Kidney epithelial cell (primary cell): ENCODE measurements at places on chromosomes 1 and 21. TPM values are rescaled to one million over a fixed set of nuclear protein-coding genes. Genes with fewer than 3 reads are reported as not detected.

DIO1 gene
- total RNA-seq: not detected in 2 replicates

- no peak for DNase-seq
Measured at GRCh38 chr1:198636391-198636790, 2.4 kb upstream of the PTPRC start.

SERBP1 gene
- 211 and 234 TPM in 2 replicates for total RNA-seq

DNA sequence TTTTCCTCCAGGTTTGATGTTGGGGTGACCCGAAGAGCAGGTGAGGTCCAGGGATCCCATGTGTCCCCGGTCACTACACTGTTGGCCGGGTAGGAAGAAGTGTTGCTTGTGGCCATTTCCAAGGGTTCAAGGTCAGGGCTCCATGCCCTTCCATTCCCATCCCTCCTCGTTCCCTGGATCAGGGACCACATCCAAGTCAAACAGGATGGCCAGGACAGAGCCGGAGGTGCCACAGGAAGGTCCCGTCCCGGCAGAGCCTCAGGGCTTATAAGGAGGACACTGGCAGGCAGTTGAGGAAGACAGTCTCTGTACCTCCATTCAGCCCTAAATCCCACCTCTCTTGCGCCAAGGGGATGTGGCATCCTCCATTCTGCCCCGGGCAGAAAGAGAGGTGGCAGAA is 22.0 kb upstream of the FAM131C start:
- DNase-seq: no peak

DNA sequence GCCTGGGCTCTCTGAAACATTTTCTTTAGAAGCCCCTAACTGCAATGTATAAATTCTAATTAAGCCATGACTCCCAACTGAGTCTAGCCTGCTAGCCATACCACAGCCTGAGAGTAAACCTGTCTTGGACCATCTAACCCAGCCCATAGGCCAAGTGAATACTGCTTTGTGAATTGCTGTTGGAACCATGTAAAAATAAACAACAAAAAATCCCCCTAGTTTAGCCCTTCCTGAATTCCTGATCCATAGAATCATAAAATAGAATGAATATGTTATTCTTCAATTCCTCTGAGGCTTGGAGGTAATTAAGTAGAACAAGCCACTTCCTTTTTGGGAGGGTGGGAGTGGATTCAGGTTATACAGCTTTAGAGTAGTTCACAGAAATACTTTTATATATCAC is 1496.4 kb downstream of the MRPL39 start:
- DNase-seq: no peak

GRCh38 chr1:238690415-238690814 is 696.0 kb upstream of the CHRM3 start:
- DNase-seq: no peak

GNG4 gene
- total RNA-seq: 0.54 and 0.68 TPM in 2 replicates

DNA sequence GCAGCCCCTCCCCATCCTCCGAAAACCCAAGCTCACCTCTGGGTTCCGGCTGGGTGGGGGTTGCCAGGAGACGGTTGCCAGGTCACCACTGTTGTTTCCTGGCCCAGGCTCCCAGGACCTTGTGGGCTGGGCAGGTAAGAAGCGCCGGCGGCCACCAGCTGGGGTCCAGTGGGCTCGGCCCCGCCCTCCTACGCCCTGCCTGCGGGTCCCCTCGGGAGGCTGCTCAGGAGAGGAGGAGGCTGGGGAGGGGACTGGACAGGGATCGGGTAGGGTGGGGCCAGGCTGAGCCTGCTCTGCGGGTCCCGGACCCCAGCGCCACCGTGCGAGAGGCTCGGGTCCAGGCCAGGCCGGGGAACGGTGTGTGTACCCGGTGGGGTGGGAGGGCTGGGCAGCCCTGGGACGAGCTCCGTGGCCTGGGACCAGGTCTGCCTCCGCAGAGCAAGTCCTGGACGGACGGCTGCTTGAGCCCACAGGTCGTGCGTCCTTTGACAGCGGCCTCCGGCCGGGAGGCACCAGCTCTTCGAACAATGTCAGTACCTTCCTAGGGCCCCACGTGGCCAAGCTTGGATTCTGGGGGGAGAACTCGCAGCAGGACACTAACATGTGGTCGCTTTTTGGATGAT is at the start of gene TTLL10:
TSS of gene TTLL10 (plus strand) at position 88 of the 623 bp plus-strand sequence. CDS start 5,336 bp downstream, outside the sequence.
- DNase-seq: no peak

- DNase-seq: no peak
Measured at GRCh38 chr1:22884806-22885530, 87.7 kb downstream of the LACTBL1 start.

GRCh38 chr1:228114827-228115226 is 5.7 kb upstream of the MRPL55 start:
- no peak for DNase-seq

SLAMF8 gene
- 0.04 and 0.14 TPM in 2 replicates for total RNA-seq

- no peak for DNase-seq
Measured at GRCh38 chr1:159222075-159222865, 17.6 kb downstream of the ACKR1 start.

- DNase-seq: no peak
Measured at GRCh38 chr1:72184099-72184701, 98.1 kb downstream of the NEGR1 start.

RHD gene
- total RNA-seq: not detected in 2 replicates

GRCh38 chr1:67942274-67942673 is 108.2 kb downstream of the DIRAS3 start:
- DNase-seq: no peak

- no peak for DNase-seq
Measured at GRCh38 chr1:232421143-232421796, 208.7 kb downstream of the SIPA1L2 start.

KCNA3 gene
- 0.04 TPM in 1 of 2 replicates, not detected in the other for total RNA-seq

AQP10 gene
- total RNA-seq: not detected in 2 replicates

C1orf105 gene
- not detected in 2 replicates for total RNA-seq

GRCh38 chr21:46056450-46056903 is 41.4 kb upstream of the COL6A2 start:
- DNase-seq: no peak

DNA sequence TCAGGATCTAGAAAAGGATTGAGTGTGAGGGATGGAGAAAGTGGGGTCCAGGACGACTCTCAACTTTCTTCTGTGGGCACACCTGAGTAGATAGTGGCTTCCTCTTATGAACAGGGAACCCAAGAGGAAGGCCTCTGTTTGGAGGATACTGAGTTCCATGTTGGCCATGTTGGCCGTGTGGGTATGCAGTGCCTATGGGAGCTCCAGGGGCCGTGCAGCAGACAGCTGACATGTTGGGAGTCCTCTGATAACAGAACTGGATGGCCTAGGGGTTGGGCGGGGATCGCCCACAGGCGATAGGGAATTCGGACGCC is 43.0 kb downstream of the TMEM53 start:
- no peak for DNase-seq

SLAMF7 gene
- total RNA-seq: 0.08 and 0.21 TPM in 2 replicates

CNR2 gene
- total RNA-seq: not detected in 2 replicates

GRCh38 chr1:5840551-5841001 is 151.6 kb downstream of the NPHP4 start:
- no peak for DNase-seq

CTXND2 gene
- not detected in 2 replicates for total RNA-seq

TGFB2 gene
- total RNA-seq: 30.1 and 34.4 TPM in 2 replicates

ESRRG gene
- 0.34 and 0.88 TPM in 2 replicates for total RNA-seq

DNA sequence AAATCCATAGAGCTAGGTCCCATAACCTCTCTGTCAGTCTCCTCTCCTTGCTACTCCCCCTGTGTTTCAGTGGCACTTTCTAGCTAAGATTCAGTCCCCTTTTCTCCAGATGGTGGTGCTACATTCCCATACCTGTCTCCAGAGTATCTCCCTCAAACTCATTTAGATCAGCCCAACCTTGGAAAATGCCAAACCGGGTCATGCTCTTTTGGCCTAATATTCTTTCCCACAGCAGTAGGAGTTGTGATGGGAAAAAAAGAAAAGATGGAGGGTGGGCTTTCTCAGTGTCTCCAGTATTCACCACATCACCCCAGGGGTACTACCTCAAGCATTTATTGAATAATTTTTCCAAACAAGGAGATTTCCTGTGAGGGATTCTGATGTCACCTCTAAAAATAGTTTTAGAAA is 3.2 kb upstream of the RXFP4 start:
- peak; percentile 25 for DNase-seq

- peak; percentile 81 for DNase-seq
Measured at GRCh38 chr1:192485692-192486436, 89.7 kb upstream of the RGS1 start.

- no peak for DNase-seq
Measured at GRCh38 chr1:15937706-15938168, 38.2 kb downstream of the ZBTB17 start.

ZNF593 gene
- total RNA-seq: 53.0 and 73.8 TPM in 2 replicates

- DNase-seq: no peak
Measured at GRCh38 chr1:87535551-87535950, 206.9 kb downstream of the LMO4 start.

OPRD1 gene
- total RNA-seq: 0.21 and 0.34 TPM in 2 replicates

GRCh38 chr1:6986281-6986680 is 201.0 kb downstream of the CAMTA1 start:
- DNase-seq: no peak

KCND3 gene
- total RNA-seq: under 0.01 TPM in 2 replicates

SPSB1 gene
- 60.0 and 73.7 TPM in 2 replicates for total RNA-seq

RGS8 gene
- total RNA-seq: 0.04 TPM in 1 of 2 replicates, not detected in the other

DNA sequence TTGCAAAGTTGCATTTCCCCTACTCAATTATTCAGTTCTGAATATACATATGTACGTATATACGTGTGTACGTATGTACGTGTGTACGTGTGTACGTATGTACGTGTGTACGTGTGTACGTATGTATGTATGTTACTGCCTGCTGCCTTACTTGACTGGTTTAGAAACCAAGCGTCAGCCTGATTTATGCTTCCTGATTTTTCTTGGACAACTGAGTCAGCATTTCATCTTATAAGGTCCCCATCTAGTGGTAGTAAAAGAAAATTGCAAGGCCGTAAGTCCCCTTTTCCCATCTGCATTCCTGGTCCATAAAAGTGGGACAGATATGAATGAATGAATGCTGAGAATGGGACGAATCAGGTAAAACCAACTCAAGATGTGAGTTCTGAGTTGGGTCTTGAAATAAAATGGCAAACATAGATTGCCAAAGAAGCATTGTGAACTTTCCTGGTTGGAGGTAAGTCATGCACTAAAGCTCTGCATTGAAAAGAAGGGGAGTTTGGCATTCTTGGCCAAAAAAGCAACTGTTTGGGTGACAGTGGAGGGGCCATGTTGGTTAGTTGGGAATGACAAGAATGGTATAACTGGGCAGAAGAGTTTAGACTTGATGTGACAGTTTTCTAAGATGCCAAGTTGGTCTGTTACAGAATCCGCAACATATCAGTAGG is 76.4 kb upstream of the DNAH14 start:
- peak; percentile 21 for DNase-seq

GRCh38 chr21:27036736-27037301 is 69.9 kb upstream of the ADAMTS5 start:
- DNase-seq: no peak

DNA sequence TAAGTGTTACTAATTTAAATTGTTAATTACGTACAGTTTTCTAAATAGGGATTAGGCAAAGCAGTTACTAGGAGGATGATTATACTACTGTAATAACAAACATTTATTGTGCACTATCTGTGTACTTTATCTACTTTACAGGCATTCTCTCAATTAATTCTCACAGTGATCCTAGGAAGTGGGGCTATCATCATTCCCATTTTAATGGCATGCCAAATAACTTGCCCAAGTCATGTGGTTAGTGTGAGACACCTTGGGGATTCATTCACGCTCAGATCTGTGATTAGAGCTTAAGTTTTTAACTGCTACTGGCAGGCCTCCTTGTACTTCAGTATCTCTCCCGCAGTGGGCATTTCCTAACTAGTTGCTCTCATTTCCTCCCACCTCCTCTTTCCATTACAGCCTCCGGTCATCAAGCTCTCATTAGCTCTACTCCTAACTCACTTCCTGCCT is 11.5 kb downstream of the PHLDA3 start:
- no peak for DNase-seq

- peak; percentile 28 for DNase-seq
Measured at GRCh38 chr1:35319988-35320713, 51.6 kb downstream of the ZMYM4 start.

DNA sequence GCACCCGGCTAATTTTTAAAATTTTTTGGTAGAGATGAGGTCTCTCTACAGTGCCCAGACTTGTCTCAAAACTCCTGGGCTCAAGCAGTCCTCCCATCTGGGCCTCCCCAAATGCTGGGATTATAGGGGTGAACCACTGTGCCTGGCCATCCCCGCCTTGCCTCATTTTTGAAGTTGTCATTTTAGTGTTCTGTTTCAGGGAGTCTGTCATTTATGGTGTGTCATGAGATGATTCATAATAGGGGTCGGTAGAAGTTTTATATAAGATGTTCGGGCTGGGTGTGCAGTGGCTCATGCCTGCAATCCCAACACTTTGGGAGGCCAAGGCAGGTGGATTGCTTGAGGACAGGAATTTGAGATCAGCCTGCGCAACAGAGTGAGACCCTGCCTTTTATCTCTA is 8.5 kb downstream of the PRCC start:
- no peak for DNase-seq

DNA sequence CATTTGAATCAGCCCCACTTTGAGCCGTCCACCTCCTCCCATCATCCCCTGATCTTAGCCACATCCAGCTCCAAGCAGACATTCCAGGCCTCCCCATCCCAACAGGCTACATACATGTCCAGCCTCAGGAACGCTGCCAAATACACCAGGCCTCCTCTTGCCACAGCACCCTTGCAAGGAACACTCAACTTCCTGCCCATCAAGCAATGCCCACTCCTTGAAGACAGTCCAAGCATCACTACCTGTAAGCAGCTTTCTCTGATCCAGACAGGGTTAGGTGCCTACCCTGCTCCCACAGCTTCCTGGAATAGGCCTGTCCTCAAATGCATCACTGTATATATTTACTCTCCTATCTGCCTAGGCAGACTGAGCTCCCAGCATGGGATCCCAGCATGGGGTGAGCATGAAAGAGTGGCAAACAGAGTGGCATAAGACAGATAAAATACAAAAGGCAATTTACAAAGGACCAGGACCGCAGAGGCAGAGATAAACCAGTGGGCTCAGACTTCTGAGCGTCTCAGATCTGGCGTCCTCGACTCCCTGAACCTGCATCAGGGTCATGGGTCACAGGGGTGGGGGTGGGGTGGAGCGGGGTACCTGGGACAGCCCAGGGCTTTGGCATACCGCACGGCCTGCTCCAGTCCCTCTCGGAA is 816 bp downstream of the HYI start:
- DNase-seq: no peak

GRCh38 chr1:6260961-6261614 is at the start of gene GPR153:
GPR153 (minus strand) TSS chr1:6261098; CDS start chr1:6254905, 6,193 bp downstream.
- DNase-seq: no peak

DNA sequence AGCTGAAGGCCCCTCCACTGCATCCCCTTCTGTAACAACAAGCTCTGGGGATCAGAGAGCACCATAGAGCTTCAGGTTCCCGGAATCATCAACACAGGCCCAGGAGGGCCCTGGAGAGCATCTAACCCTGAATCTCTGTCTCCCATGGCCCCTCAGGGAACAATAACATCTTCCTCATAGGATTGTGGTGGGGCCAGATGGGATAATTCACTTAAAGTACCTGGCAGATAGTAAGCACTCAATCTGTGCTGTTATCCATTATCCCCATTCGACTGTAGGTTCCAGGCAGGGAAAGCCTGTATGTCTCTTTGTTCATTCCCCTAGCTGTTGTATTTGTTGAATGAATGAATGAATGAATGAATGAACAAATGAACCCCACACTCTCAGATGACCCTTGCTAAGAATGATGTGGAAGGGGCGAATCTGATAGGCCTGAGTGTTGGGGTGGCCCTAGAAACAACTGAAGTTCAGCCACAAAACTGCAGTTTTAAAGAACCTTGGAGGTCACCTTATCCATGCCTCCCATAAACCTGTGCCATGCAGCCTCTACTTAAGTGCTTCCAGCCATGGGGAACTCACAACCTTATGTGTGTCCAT is 14.5 kb downstream of the LAPTM5 start:
- DNase-seq: no peak
